Stimulated activated CD8-positive, alpha-beta memory T cell treated with anti-CD3 and anti-CD28 coated beads, Interleukin-7, amount 100 ng/mL, for 1 hour (primary cell): ENCODE measurements at places on chromosomes 4 and X.

DNA sequence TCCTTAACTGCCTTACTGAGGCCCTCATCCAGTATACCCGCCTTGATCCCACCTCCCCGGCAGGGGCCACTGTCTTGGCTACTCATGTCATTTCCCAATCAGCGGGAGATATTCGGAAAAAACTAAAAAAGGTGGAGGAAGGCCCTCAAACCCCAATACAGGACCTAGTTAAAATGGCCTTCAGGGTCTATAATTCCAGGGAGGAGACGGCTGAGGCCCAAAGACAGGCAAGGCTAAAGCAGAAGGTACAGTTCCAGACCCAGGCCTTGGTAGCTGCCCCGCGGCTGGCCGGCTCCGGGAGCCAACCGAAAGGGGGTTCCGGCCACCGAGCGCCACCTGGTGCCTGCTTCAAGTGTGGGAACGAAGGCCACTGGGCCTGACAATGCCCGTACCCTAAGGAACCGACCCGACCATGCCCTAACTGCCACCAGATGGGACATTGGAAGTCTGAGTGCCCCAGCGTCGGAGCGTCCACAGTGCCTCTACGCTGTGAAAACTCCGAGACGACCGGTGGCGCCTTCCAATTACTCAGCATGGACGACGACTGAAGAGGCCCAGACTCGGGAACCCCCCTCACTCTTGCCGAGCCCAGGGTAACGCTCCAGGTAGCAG lies 959.6 kb downstream of the RPA4 start:
- DNase-seq: no peak

DNA sequence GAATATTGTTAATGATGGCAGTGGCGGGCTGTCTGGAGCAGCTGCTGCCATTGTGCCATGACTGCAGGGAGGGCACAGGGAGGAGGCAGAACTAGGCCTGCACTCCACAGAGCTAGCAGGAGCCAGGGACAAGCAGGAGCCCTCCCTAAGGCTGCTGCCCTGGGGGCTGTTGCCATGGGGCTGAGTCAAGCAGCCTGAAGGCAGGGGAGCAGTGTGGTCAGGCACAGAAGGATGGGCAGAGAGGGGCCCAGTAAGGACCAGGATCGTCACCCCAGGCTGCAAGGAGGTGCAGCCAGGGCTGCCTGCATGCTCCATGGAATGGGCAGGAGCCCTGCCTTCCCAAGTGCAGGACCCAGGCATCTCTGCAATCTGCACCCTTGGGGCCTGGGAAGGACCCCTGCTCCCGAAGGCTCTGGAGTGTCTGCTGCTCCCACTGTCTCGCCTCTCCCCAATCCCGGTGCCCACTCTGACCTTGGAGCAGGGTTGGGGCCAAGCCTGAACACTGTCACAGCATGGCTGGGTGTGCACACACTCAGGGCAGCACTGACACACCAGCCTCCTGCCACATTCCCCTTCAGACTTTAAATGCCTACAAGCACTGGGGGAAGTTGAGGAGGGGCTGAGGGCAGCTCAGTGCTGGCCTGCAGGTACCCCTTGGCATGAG lies 98.3 kb upstream of the GALNTL6 start:
- DNase-seq: no peak

DNA sequence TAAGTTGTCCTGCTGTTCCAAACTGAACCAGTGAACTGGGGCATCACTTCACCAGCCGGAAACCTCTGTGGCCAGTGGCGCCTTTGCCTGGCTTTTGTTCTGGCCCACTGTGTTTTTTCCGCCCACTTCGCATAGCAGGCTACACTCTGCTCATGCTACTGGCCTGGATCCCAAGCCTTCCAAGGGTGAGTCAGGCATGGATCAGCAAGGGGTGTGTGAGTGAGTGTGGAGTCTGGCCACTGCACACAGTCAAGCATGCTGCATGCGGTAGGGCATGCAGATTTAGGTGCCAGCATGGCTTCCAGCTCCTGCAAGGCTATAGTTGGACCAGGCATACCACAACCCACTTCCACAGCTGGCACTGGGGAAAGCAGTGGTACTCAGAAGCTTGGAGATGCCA lies 1967.9 kb downstream of the C4orf33 start:
- DNase-seq: no peak

DNA sequence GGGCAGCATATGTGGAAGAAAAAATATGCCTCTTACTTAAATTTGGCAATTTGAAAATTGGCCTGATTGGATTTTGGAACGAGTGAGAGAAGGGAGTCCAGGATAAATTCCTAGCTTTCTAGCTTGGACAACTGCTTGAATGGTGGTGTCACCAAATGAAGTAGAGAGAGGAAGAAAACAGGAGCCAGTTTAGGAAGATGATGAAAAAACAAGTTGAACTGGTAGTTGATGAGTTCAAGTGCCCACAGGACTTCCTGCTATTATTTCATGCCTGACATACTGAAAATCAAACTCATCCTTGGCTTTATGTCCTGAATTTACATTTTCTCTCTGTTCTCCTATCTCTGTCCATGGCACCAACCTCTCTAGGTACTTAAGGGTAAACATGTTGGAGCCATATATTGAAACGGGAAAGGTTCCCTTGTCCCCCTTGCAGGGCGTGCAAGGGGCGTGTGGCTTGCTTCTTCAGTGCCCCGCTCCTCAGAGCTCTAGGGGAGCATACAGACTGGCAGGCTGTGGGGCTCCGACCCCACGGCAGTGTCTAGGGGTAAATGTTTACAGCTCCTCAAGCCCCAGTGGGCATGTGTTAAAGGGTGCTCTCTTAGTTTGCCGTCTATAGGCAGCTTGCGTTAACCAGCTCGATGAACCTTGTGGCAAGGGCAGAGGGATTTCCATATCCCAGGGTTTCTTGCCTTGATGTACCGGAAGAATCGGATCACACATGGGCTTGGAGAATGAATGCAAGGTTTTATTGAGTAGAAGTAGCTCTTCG lies 250.7 kb upstream of the PGRMC2 start:
- DNase-seq: no peak

DNA sequence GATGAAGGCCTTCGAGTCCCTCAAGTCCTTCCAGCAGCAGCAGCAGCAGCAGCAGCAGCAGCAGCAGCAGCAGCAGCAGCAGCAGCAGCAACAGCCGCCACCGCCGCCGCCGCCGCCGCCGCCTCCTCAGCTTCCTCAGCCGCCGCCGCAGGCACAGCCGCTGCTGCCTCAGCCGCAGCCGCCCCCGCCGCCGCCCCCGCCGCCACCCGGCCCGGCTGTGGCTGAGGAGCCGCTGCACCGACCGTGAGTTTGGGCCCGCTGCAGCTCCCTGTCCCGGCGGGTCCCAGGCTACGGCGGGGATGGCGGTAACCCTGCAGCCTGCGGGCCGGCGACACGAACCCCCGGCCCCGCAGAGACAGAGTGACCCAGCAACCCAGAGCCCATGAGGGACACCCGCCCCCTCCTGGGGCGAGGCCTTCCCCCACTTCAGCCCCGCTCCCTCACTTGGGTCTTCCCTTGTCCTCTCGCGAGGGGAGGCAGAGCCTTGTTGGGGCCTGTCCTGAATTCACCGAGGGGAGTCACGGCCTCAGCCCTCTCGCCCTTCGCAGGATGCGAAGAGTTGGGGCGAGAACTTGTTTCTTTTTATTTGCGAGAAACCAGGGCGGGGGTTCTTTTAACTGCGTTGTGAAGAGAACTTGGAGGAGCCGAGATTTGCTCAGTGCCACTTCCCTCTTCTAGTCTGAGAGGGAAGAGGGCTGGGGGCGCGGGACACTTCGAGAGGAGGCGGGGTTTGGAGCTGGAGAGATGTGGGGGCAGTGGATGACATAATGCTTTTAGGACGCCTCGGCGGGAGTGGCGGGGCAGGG lies 568 bp downstream of the HTT start:
- no peak for DNase-seq

- no peak for DNase-seq
Measured at GRCh38 chr4:8128100-8128856, 30.3 kb downstream of the ABLIM2 start.

DNA sequence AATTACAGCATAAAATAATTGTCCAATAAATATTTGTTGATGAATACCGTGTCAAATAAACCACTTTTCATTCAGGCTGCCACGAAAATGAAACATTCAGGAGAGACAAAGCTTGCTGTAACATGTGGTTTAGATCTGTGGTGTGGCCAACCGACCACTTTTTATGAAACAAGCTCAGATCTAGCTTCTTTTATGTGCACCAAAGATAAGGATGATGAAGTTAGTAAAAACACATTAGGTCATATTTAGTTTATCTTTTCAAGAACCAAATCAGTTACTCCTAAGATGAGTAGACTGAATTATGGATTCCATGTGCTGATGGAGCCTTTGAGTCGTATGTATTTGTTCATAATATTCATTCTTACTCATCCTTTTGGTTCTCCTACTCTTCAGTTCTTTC lies 35.8 kb downstream of the STOX2 start:
- no peak for DNase-seq

GRCh38 chr4:95086551-95086950 lies 328.8 kb downstream of the BMPR1B start:
- no peak for DNase-seq
